Sigmoid colon (tissue), 7 donors: ENCODE measurements at places on chromosomes 1 and 21. TPM values are rescaled to one million over a fixed set of nuclear protein-coding genes. Genes with fewer than 3 reads are reported as not detected.

CASZ1 gene
- total RNA-seq: 47.9 TPM

DNA sequence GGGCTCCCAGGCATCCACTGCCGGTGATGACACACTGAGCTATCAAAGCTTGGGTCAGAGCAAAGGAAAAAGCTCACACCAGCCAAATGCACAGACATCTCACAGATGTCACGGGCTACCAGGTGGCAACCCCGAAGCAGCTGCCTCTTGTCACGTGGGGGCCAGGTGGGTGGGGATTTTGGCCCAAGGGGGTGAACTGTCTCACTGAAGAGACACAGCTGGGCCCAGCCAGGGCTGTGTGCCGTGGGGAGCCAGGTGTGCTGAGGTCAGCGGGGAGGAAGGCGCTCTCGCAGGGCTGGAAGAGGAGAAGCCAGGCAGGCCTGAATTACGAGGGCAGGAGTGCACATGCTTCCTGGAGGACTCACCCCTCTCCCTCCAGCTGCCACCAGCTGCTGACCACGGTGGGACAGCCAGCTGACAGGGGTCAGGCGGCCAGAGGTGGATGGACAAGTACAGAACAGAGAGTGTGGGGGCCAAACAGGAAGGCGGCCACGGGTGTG lies 32.4 kb downstream of the KCNN3 start:
- DNase-seq: peak; percentile 97

GRCh38 chr1:98813738-98814309 lies 152.3 kb downstream of the SNX7 start:
- DNase-seq: no peak

- no peak for DNase-seq
Observed at GRCh38 chr1:186633116-186633515, 47.1 kb downstream of the PTGS2 start.

SLC25A44 gene
- total RNA-seq: 13.3 TPM

- no peak for DNase-seq
Observed at GRCh38 chr21:22679207-22679606, 1681.0 kb downstream of the NCAM2 start.

RNU1-4 gene
- total RNA-seq: under 0.01 TPM
